ENCODE measurements at places on chromosomes 7 and 10.

DNA sequence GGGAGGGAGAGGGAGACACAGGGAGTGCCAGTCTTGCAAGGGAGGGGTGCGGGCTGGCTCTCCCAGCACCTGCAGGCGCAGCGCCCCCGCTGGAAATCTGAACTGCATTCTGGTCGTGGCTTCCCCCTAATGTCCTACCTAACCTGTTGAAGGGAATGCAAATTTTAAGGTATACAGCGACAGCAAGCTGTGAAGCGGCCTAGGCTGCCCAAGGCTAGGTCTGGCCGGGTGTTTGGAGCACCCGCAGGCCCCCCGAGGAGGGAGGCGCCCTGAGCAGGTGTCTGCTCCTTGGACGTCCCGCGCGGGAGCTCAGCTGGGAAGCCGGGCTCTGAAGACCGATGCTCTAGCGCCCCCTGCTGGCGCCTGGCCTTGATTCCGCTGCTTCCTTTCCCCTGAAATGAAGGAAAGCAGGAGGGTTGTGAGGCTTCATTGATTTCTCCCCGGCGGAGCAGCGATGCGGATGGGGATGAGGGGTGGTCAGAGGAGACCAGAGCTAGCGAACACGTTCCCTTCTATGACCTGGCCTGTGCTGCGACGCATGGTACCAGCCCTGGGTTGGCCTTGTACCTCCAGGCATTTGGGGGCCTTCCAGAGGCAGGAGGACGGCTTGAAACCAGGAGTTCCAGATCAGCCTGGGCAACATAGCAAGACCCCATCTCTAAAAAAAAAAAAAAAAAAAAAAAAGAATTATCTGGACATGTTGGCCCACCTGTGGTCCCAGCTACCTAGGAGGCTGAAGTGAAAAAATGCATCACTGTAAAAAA, 601.3 kb downstream of the GALNT17 start:
- DNase-seq = peak; percentile 73

GRCh38 chr7:151761231-151761630, 115.7 kb downstream of the PRKAG2 start:
- no peak for DNase-seq

GRCh38 chr7:98352621-98353020, 48.3 kb downstream of the BAIAP2L1 start:
- no peak for DNase-seq

DNA sequence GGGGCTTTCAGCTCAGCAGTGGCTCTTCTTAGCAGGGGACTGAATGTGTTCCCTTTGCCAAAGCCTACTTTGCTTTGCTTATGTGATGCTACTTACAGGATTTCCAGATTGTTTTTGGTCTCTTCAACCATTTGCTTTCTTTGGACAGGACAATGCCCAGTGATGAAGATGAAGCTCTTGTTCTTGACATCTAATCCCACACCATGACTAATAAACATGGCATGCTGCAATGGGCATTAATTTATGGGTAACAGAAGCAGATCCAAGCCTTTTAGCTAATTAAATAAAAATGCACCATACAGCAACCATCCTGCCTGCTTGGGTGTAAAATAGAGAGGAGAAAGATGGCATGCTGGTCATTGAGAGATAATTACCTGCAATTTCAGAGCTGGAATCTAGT, 175.5 kb upstream of the ITGB1 start:
- DNase-seq = no peak

GRCh38 chr10:59830601-59831259, 75.6 kb downstream of the CCDC6 start:
- no peak for DNase-seq

- DNase-seq = no peak
Observed at GRCh38 chr7:139728203-139728602, 49.6 kb downstream of the HIPK2 start.

DNA sequence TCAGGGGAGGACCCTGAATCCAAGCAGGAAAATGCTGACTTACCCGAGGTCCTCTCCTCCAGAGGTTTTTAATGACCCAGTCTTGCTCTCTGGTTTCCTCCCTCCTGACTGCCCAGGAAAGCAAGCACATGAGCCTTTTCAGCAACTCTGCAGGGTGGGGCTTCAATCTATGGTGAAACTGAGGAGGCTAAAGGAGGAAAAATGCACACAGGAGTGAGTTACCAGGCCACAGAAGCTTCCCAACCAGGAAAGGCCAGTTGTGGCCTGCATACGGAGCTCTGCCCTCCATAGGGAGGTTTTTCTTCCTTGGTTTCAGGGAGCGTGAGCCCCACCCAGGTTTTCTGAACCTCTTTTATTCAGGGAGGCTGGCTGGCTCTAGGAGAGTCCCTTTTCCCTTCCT, 14.1 kb upstream of the DLG5 start:
- DNase-seq = no peak

GRCh38 chr7:91683823-91684222, 196.7 kb downstream of the MTERF1 start:
- DNase-seq = peak; percentile 58

DNA sequence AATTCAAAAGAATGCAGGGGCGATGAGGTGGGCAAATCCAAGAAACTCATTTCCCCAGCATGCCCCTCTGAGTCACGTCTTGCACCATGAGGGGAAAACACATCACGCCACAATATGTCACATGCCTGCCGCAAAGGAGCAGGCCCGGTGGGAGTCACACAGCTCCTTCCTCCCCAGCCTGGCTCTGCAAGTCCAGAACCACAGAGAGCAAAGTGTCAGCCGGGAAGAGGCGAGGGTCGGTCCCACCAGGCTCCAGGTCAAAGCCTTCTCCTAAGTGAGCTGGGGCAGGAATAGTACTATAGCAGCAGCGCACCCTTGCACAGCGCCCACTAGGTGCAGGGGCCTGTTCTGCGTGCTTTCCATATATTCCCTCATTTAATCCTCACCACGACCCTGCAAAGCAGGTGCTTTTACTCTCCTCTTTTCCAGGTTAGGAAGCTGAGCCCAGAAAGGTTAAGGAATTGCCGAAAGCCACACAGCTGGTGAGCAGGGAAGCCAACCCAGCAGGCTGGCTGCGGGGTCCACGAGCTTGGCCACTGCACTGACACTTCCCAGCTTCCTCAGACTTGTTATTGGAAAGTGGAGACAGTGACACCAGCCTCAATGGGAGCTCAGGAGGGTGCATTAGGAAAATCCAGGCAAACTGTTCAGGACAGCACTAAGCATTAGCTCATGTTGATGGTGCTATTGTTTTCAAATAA, 94.0 kb upstream of the ZMIZ1 start:
- peak; percentile 82 for DNase-seq

DNA sequence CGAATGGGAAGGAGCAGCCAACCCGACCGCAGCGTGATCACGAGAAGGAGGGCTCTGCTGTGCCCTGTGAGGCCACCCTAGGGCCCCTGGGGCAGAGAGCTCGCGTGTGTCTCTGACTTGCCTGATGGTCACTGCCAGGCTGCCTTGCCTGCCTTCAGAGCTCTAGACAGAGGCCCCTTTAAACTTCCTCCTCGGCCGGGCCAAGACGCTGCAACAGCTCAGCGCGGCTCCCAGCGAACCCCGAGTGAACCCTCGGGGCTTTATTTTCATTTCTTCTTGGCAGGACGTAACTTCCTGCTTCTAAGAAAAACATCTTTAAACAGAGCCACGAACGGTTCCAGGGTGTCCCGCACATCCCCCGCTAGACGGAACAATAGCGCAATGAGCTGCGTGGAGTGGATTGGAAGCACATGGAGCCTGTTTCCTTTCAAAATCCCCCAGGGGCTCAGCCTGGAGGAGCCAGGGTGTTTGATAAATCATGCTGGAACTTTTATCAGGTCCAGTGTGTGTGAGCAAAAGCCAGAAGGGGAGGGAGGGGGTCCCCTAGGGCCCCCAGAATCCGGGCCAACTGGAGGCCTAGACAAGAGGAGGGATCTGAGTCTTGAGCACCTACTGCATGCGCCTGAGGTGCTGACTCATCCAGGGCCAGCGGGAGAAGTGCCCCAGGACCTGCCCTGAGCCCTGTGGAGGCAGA, 134.1 kb upstream of the GDF10 start:
- DNase-seq = peak; percentile 53

- DNase-seq = no peak
Observed at GRCh38 chr10:90977855-90978486, 57.1 kb upstream of the ANKRD1 start.

DNA sequence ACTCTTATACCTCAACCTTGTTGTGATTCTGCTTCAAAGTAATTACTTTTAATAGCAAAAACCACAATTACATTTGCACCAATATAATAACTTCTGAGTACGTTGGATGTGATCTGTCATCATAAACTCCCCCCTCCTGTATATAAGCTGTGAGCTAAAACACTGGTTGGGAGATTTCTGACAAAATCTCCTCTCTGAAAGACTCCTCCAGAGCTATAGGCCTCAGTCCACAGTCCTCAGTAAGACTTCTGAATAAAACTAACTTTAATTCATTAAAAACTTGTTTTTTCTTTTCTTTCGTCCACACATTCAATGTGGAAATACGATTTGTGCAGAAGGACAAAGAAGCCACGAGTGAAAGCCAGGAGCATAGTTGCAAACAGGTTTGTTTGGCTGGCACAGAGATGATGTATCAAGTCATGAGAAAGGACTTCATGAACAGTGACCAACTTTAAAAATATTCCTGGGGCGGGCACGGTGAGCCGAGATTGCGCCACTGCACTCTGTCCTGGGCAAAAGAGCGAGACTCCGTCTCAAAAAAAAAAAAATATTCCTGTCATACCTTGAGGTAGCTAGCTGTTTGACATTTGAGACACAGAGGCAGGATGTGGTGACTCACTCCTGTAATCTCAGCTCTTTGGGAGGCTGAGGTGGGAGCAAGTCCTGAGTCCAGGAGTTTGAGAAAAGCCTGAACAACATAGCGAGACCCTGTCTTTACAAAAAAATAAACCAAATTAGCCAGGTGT, 91.1 kb upstream of the ARHGAP21 start:
- DNase-seq = no peak

- DNase-seq = no peak
Observed at GRCh38 chr7:10662982-10663884, 310.4 kb upstream of the PHF14 start.

GRCh38 chr10:94279835-94280709, 82.7 kb downstream of the NOC3L start:
- DNase-seq = peak; percentile 50

DNA sequence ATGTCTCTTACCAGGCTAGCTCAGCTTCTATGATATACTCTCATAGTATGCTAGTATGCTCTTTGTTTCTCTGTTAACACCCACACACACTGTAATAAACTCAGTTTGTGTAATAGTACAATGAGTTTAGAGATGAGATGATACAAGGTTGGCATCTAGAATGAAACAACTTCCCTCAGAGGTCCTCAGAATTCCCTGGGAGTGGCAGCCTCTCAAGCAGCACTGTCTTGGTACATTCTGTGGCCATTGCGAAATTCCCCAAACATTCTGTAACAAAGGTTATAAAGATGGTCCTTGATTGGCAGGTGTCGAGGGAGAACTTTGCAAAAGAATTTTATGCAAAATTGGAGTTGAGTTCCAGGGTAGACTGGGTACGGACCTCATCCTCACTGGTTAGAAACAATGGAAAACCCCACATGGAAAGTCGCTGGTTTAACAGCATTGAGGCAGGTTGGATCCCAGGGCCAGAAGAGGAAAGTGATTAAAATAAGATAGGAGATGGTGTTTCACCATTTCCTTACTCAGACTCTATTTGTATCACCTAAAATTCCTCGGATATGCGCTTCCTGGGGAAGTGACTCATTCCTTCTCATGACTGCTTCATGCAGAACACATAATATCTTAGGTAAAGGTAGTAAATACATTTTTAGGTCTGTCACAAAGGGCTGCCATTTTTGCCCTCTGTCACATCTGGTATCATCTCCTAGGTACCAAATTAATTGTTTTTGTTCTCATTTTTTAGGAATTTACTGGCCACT, 657.8 kb downstream of the SORCS1 start:
- DNase-seq = no peak

Measured in KG1 (cell line).